G401 (cell line): ENCODE measurements at places on chromosomes 6 and 20. TPM values are rescaled to one million over a fixed set of nuclear protein-coding genes. Genes with fewer than 3 reads are reported as not detected.

The CLVS2 gene
- not detected in 2 replicates for total RNA-seq

The C6orf132 gene
- total RNA-seq = 0.18 TPM in 1 of 2 replicates, not detected in the other

The TGM3 gene
- total RNA-seq = not detected in 2 replicates

The HLA-E gene
- 116 and 118 TPM in 2 replicates for total RNA-seq

The SMIM28 gene
- total RNA-seq = not detected in 2 replicates

The JPH2 gene
- 0.24 and 1.8 TPM in 2 replicates for total RNA-seq

The OLIG3 gene
- total RNA-seq = not detected in 2 replicates

The PPP1R3G gene
- total RNA-seq = 0.25 and 0.58 TPM in 2 replicates

The TCF19 gene
- total RNA-seq = 16.1 and 19.4 TPM in 2 replicates

The HDDC2 gene
- total RNA-seq = 133 and 175 TPM in 2 replicates

The PHACTR3 gene
- not detected in 2 replicates for total RNA-seq

The FAM209A gene
- not detected in 2 replicates for total RNA-seq

The NKX2-4 gene
- total RNA-seq = not detected in 2 replicates

The FOXA2 gene
- not detected in 2 replicates for total RNA-seq

The SNPH gene
- 1.7 and 2.4 TPM in 2 replicates for total RNA-seq

The HTR1E gene
- total RNA-seq = not detected in 2 replicates

The CNKSR3 gene
- 1.5 and 2.2 TPM in 2 replicates for total RNA-seq

The GABRR1 gene
- not detected in 2 replicates for total RNA-seq

The POU3F2 gene
- total RNA-seq = not detected in 2 replicates

The WFDC5 gene
- total RNA-seq = not detected in 2 replicates

DNA sequence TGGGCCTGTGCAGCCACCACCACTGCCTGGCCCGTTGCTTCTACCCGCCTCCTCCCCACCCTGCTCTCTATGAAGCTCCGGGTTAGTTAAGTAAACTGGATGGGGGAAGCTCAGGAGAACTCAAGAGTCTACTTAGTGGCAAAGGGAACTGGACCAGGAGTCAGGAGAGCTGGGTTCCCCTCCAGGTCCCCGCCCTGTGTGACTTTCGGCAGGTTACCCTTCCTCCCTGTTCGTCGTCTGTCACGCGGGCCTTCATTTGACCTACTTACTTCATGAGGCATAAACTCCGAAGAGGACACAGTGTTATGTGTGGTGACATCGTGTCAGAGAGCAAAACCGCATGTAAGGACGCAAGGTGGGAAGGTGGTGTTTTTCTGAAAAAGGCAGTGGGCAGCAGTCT, 75.3 kb downstream of the TCP11 start:
- DNase-seq = peak; percentile 26

DNA sequence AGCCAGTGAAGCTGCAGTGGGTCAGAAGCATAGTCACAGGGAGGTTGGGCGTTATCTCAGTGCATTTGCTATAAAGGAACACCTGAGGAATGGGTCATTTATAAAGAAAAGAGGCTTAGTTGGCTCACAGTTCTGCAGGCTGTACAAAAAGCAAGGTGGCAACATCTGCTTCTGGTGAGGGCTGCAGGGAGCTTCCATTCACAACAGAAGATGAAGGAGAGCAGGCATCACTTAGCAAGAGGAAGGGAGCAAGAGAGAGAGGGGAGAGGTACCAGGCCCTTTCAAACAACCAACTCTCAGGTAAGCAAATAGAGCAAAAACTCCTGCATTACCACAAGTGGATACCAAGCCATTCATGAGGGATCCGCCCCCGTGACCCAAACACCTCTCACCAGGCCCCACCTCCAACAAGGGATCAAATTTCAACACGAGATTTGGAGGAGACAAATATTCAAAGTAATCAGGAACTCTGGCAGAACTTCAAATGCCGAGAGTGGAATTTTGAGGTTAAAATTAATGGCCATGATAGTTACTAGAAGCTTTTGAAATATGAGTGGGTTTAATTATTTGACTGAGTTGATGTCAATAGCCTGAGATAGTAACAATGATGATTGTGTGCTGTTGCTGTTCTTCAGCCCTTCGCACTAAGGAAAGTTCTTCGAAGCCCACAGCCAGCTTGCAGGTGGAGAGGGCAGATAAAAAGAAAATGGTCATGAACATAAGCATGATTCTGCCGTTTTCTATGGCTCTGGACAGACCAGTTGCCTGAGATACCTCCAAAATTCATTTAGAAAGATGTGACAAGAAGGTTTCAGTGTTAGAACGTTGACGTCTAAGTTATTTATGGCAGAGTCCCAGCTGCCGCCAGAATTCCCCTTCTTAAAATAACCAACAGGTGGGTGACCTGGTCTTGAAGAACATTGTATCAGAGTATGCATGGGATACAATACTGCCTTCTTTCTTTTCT, 55.3 kb upstream of the ADTRP start:
- no peak for DNase-seq

DNA sequence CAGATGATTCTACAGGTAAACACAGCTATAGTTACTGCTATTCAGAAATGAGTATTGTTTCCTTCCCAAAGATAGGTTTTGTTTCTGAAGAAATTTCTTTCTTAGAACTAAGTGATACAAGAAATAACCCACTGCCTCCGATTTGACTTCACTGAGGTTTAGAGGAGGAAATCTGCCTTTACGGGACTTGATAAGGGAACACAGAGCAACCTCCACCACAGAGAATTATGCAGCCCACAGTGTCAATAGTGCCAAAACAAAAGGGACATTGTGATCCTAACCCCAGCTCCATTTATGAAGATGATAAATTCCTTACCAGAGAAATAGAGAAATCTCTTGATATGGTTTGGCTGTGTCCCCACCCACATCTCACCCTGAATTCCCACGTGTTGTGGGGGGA, 164.6 kb downstream of the ZNF217 start:
- no peak for DNase-seq

DNA sequence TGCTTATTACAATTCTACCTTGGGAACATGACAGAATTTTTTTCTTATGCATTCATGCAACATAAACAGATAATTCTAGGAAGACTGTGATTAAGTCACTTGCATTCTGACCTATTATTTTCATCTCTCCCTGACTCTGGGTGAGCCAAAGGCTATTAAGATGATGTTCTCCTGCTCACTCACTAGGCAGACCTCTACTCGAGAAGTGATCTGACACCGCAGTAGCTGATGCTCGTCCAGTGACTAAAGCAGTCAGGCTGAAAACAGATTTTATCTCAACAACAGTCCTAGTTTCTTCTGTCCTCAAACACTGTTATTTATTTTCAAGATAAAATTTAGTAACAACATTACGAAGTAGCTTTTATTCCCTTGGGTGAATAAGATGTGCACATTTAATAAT, 17.3 kb downstream of the NAA20 start:
- no peak for DNase-seq

DNA sequence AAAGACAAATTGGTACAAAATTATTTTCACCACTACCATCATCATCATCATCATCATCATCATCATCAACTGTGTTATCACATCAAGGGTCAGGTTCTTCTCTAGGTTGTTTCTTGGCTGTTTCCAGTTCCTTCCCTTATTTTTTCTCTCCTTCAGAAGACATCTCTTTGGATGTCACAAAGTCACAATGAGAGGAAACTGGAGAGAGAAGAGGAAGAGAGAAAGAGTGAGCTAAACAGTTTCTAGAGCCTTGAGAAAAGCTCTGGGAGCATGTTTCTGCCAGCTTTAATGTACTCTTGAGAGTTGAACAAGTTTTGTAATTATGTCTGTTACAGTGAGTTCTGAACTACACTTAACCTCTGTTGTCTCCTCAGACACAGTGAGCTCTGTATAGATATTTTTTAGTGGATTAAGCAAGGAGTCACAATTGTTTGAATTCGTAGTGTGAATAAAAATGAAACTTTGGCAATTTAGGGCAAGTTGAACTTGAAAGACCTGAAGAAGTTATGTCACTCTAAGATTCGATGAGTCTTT, 123.0 kb upstream of the AKIRIN2 start:
- no peak for DNase-seq

DNA sequence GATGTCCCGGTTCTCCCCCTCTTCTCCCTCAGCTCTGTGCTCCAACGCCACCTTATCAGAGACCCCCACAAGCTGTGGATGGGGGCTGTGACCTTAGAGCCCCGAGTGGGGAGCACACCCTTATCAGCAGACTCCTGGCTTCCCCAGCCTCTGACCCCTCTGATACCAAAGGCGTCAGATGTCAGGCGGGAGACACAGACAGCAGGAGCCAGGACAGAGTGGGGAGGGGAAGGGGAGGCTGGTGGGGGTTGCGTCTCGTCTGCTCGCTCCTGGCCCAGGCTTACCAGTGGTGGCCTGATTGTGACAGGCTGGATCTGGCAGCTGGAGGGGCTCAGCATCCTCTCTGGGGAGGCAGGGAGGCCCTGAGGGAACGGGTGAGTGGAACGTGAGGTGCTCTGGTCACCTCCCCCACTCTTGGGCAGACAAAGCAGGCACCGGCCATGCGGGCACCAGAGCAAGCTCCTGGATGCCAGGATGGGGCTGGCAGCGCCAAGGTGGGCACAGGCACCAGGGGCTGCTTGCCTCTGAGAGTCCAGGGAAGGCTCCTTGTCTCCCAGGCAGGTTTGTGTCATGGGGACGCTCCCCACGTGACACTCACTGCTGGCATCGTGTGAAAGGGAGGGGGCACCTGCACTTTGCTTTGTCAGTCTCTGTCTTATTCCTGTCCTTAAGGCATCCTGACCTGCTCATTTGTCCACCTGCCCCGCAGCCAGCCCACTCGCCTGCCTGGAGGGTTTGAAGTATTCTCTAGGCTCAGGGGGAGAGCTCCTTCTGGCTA, 27.8 kb upstream of the GATA5 start:
- DNase-seq = no peak

DNA sequence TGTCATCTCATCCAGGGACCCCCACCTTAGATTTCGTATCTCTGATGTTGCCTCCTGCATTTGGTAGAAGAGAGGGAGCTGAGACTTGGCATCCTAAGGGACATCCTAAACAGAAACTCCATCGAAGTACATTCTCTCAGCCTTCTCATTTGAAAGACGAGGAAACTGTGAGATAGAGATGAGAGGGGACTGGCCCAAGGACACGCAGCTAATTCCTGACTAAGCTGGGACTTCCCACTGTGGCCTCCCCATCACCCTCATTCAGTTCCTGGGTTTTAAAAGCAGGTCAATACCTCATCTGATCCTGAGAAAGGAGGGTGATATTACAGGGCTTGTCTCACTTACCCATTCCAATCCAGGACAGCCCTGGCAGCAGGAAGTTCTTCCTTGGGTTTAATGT, 855 bp upstream of the WFDC5 start:
- DNase-seq = no peak

- DNase-seq = no peak
These were observed 15.2 kb downstream of the COL19A1 start for GRCh38 chr6:69881322-69882151.

DNA sequence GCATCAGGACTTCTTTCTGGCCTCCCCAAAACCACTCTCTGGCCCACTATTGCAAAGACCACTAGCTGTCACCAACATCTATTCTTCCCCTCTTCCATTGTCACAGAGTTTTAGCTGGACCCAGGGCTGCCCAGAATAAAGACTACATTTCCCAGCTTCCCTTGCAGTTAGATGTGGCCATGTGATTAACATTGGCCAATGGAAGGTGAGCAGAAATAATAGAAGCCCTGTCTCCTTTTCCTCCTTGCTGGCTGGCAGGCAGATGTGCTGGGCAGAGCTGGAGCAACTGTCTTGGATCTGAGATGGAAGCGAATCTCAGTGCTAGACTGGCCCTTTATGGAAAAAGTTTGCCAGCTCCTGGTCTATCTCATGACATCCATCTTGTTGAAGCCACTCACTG, 97.0 kb downstream of the KCNB1 start:
- peak; percentile 34 for DNase-seq

- no peak for DNase-seq
These were observed 174.2 kb downstream of the ANKRD60 start for GRCh38 chr20:58054082-58054779.

DNA sequence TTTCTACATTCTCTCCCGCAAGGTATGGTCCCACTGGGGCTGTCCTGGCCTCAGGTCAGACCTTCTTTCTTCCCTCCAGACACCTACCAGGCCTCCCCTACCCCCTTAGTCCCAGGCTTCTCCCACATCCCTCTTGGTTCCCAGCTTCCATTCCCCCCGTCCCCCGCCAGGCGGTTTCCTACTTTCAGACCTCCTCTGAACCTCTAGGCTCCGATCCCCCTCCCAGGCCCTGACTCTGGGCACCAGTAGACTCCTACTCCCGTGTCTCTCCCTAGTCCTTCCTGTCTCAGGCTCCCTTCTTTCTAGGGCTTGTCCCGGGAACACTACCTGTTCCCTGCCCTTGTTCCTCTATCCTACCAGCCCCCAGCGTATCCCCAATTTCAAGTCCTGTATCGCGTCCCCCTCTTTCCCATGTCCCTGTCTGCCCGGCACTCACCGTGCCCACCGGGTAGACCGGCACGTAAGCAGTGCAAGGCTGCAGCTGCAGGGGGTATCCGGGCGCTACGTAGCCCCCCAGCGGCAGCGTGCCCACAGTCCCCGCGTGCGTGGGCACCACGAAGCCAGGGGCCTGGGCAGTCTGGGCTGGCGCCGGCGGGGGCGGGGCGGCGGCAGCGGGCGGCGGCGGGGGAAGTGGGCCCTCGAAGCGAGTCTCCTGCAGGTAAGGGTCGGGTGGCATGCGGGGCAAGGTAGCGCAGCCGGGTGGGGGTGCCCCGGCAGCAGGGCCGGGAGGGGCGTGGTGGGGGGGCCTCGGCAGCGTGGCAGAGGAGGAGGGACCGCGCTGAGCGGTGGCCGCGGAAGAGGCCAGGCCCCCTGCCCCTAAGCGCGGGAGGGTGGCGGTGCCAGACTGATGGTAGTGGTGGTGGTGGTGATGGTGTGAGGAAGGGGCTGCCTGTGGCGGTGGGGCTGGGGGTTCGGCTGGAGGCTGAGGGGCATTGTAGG, 1.5 kb downstream of the PRRT1 start:
- peak; percentile 20 for DNase-seq

- no peak for DNase-seq
These were observed 223.4 kb downstream of the SLC24A3 start for GRCh38 chr20:19435821-19436220.

GRCh38 chr6:34897716-34898115, 8.7 kb downstream of the ANKS1A start:
- no peak for DNase-seq

DNA sequence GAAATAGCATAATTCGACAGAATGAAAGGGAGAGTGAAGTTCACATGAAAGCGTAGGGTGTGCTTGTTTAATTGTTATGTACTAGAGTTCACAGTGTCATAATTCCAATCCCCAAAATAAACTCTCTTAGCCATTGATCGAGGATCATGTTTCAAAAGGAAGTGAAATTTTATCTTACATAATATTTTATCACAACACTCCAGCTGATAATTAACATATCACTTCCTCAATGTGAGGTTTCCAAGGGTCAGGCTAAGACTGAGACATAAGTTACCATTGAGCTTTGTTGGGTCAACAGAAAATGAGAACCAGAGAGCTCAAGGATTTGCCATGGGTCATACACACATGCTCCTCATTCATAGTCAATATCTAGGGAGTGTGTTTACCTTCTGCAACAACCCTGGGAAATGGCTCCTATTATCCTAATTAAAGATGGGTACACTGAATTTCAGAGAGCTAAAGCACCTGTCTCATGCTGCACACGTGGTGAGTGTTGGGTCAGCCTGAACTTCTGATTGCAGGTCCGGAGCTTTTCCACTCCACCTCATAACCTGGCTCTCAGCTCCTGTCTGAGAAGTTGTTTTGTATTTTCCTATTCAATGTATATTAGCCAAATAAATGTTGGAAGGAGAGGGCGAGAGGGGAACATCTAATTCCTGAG, 3.0 kb downstream of the GSTA2 start:
- no peak for DNase-seq

GRCh38 chr20:39188266-39188765, 226.2 kb downstream of the DHX35 start:
- DNase-seq = no peak
